ENCODE measurements at places on chromosomes 12 and 14. TPM values are rescaled to one million over a fixed set of nuclear protein-coding genes. Genes with fewer than 3 reads are reported as not detected.

DNA sequence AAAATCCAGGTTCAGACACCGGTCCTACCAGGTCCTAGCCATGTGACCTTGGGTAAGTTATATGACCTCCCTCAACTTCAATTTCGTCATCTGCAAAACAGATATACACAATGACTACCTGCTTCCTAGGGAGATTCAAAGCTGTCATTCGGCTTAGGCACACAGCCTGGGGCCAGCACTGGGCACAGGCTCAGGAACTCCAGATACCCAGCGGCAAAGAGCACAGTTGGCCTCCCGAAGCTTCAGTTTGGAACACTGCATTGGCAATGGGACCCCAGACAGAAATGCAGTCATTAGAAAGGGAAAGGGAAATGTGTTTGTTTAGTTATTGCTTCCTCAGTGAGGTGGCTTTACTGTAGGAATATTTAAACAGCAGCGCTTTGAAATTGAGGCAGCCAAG, 11.4 kb downstream of the PLEKHG6 start:
- DNase-seq, result no peak

GRCh38 chr12:131829356-131829747, 1.2 kb downstream of the MMP17 start:
- peak; percentile 31 for DNase-seq

GRCh38 chr12:85527192-85527591, 247.2 kb downstream of the ALX1 start:
- no peak for DNase-seq

TMEM253 gene
- not detected for total RNA-seq

MSI1 gene
- total RNA-seq, result 0.85 TPM

RASSF8 gene
- 60.7 TPM for total RNA-seq

Data from SK-MEL-5 (cell line).